ENCODE measurements at places on chromosomes 13 and 19.
A peak's percentile ranks its signal among the peaks of the same experiment; 100 is the strongest.

- no peak for DNase-seq
Observed at GRCh38 chr19:6519289-6519688, 11.5 kb upstream of the TNFSF9 start.

- DNase-seq = peak; percentile 27
Observed at GRCh38 chr13:106919133-106919532, 351.2 kb upstream of the ARGLU1 start.

DNA sequence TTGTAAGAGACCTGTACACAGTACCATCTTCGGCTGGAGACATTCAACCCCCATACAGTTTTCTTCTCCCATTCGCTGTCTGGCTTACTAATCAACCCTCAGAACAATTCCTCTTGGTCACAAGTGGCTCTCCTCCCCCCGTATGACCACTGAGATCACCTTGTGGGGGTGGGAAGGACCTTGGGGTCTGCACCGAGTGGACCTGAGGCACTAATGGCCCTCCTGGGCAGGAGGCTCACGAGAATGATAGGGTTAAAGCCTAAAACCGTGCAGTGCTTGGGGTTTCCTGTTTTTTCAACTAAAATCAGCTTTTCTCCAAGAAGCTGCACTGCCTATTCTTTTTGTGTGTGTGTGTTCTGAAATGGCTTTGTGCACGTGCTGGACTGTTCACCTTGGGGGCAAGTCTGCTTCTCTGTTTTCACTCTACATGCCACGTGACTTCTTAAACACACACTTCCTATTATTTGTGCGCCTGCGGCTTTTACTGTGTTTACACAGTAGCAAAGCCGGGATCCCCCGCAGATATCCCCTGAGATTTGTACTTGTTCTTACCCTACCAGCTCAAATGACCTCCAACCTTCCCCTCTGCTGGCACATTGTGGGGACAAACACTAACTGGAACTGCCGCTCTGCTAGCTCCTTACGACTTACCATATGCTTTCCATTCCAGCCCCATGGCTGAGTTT, 12.3 kb downstream of the RBM26 start:
- DNase-seq = no peak

- no peak for DNase-seq
Observed at GRCh38 chr13:44347301-44347700, 26.3 kb upstream of the SERP2 start.

- peak; percentile 91 for DNase-seq
Observed at GRCh38 chr13:44918326-44919103, 70.8 kb downstream of the NUFIP1 start.

DNA sequence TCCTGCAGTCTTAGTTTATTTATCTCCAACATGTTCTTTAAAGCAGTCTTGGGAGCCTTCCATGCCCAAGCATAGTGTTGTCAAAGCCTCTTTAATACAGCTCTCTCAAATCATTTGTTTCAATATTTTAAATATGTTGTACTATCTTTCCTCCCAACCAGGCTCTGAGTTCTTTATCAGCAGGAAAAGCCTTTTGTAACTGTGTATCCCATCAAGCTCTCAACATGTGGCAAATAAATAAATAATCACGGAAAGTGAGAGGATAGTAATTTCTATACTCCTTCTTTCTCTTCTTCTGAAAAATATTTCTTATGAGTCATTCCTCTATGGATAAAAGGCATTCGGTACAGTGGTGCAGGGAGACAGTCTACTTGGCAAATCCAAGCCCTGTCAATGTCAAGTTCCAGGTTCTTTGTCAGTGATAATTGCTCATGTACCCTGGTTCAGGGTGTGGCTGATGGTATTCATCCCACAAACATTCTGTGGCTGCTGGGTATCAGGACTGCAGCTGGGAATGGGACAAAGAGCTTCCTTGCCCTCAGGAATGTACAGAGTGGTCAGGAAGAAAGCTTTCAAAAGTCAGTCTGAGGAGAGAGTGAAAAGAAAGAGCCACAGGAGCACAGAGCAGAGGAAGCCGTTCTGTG, 384.3 kb downstream of the EFNB2 start:
- DNase-seq = no peak

Data from right renal cortex interstitium (tissue), 3 donors.